ENCODE measurements at places on chromosomes 7 and 10.

- DNase-seq: no peak
Observed at GRCh38 chr10:95522117-95522516, 39.1 kb downstream of the SORBS1 start.

DNA sequence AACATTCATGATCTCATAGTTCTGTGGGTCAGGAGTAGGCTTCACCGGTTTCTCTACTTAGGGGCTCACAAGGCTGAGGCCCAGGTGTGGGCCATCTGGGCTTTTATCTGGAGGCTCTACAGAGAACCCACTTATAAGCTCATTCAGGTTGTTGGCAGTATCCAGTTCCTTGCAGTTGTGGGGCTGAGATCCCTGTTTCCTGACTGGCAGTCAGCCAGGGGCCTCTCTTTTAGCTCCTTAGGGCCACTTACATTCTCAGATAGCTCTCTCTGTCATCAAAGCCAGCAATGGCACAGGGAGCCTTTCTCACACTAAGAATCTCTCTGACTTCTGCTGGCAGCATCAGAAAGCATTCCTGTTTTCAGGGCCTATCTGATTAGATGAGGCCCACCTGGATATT lies 18.2 kb upstream of the HECTD2 start:
- DNase-seq: no peak

DNA sequence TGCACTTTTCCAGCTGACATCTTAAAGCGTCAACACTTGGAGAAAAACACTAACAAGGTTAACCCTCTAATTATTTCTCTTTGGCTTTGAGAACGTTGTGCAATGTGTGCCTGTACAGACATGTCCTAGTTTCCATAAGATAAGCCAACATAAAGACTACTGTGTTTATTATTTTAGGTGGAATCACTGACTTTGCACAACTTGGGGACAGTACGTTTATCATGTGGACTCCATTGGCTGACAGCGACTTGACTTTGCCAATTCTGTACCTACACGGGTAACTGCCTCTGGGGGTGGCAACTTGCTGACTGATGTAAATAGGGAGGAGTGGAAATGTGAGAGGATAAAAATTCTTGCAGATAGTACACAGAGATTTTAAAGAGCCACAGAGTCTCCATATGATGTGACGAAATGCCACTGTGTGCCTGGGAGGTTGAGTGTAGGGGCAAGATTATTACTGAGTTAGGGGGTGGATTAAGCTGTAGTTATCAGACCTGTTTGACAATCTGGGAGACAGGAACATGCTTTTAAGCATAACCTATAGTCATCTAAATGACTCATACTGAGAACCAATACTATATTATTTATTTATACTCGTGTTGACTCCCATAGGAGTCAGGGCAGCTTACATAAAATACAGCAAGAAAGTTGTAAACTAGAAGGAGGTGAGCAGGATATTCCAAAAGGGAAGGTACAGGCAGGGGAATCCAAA lies 21.0 kb downstream of the SLC13A4 start:
- no peak for DNase-seq

GRCh38 chr10:22379059-22379458 lies 33.8 kb downstream of the SPAG6 start:
- no peak for DNase-seq

DNA sequence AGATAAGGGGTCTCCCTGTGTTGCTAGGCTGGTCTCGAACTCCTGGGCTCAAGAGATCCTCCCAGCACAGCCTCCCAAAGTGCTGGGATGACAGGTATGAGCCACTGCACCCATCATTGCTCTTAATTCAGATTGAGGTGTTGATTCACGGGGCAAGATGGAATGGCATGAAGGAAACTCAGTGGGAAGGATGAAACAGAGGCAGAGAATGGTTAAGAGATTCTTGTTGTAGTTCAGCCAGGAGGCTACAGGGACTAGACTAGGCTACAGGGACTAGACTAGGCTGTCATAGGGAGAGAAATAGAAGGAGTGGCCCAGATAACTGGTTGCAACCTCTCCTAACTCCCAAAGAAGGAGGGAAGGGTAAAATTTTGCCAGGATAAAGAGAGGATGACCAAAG lies 48.0 kb downstream of the THNSL1 start:
- no peak for DNase-seq

- peak; percentile 78 for DNase-seq
Observed at GRCh38 chr7:147079921-147080420, 963.4 kb downstream of the CNTNAP2 start.

DNA sequence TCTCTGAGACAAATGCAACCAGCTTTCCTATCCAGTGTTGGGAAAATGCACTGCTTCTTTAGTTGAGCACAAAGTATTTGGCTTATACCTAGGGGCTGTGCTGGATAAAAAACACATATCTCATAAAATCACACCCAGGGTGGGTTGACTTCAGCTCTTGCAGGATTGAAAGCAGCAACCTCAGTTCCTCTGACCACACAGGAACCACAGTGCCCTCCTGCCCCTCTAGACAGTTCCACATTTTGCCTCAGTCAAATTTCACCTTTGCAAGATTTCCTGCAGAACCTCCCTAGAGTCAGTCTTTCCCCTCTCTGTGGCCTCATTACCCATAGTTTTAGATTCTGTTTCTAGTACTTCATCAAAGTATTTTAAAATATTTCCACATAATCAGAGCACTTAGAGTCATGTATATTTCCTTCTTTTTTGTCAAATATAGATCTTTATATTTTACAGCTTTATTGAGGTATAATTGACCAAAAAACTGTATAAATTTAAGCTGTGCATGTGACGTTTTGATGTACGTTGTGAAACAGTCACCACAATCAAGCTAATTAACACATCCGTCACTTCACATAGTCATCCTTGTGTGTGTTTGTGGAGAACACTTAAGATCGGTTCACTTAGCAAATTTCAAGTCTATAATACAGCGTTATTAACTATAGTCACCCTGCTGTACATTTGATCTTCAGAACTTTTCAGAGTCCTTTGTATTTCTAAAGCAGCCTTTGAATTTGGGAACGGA lies 37.0 kb upstream of the EGR2 start:
- no peak for DNase-seq

GRCh38 chr10:117729156-117729555 lies 186.6 kb downstream of the EMX2 start:
- no peak for DNase-seq

GRCh38 chr10:86970982-86971231 lies 2.6 kb downstream of the ADIRF start:
- DNase-seq: no peak

DNA sequence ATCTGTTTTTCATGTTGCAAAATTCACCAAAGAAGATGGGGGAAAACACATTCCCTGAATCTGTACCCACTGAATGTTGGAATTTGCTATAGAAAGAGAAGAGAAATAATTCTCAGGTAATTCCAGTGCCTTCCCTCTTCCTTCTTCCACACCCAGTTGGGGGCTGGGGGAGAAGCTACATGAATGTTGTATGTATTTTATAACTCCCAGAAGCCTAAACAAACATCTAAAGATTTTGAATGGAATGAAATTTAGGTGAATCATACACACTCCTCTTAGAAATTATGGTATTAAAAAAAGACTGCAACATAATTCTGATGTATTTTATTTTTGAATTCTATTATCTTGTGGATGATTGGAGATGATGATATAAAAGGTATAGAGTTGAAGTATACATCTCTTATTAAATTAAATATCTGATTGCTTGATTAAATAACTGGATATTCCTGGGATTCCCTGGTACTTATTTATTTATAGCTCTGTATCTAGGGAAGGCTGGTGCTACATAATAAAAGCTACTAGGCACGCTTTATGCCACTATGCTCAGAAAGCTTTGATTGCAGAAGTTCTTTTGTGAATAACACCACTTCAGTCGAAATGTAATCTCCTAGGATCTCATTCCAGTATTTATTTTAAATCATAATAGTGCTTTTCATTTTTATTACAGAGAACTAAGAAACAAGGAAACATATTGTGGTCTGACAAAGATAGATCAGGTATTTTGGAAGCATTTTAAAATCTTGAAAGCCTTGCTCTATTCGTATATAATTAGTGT lies 98.5 kb downstream of the MCU start:
- no peak for DNase-seq

All from NCI-H748 treated with DMSO at 0.1 percent for 48 hours (cell line).